ENCODE measurements at places on chromosomes 13 and 19. TPM values are rescaled to one million over a fixed set of nuclear protein-coding genes. Genes with fewer than 3 reads are reported as not detected.

The ZNF649 gene
- total RNA-seq = 9.7 TPM

The OLFM2 gene
- 5.3 TPM for total RNA-seq

The IFNL1 gene
- total RNA-seq = not detected

The MAMSTR gene
- total RNA-seq = 1.1 TPM

The ZGLP1 gene
- not detected for total RNA-seq

The XPO4 gene
- 26.4 TPM for total RNA-seq

DNA sequence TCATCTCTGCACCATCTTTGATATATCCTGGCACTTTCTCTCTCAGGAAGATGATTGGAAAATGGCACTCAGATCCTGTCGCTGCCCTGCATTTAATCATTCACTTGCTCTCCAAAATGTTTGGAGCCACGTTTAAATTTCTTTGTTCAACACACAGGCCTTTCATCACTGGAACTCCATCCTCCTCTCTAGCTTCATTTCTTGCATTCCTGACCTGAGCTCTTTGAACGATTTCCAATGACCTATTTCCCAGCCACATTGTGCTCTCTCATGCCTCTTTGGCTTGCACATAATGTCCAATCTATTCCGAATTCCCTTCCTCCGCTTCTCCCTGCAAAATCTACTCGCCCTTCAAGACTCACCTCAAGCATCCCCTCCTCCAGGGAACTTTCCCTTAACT, 287.4 kb upstream of the NBEA start:
- no peaks in the 10 kb centered on the region for H3K27me3 ChIP-seq
- H3K4me3 ChIP-seq = no peak overlapping the region
- no peaks in the 10 kb centered on the region for H3K36me3 ChIP-seq
- H3K27ac ChIP-seq = no peak overlapping the region
- no peak for DNase-seq

DNA sequence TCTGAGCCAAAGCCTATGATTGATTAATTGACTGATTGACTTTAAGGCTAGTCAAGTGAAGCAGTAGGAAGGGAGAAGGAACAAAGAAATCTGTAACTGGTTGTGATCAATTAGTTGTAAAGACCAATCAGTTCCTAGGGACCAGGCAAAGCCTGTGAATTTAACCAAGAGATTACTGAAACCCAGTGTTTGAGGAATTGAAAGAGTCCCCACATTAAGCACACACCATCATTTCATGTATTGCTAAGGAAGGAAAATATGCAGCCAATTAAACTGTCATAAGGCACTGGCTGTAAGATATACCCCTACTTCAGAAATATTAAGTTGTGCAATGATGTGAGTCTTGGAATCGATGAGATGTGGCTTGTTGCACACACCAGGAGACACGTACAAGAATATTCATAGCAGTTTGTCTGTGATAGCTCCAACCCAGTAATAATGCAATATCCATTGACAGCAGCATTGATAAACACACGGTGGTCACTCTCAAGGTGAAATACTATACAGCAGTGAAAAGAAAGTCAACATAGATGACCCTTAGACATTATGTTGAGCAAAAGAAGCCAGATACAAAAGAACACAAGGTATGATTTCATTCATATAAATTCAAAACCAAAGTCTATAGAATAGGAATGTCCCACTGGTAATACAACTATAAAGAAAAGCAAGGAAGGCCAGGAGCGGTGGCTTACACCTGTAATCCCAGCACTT, 9.0 kb downstream of the C19orf47 start:
- H3K27ac ChIP-seq = no peak overlapping the region
- no peaks in the 10 kb centered on the region for H3K36me3 ChIP-seq
- H3K4me3 ChIP-seq = no peak overlapping the region
- no peaks in the 10 kb centered on the region for H3K27me3 ChIP-seq
- no peaks in the 10 kb centered on the region for H3K4me1 ChIP-seq

- no peaks in the 10 kb centered on the region for H3K27me3 ChIP-seq
- H3K27ac ChIP-seq = no peak overlapping the region
- DNase-seq = no peak
- H3K4me1 ChIP-seq = no peaks in the 10 kb centered on the region
- H3K36me3 ChIP-seq = no peaks in the 10 kb centered on the region
- no peak overlapping the region for H3K4me3 ChIP-seq
Measured at GRCh38 chr13:46571909-46572595, 19.1 kb downstream of the LRCH1 start.

DNA sequence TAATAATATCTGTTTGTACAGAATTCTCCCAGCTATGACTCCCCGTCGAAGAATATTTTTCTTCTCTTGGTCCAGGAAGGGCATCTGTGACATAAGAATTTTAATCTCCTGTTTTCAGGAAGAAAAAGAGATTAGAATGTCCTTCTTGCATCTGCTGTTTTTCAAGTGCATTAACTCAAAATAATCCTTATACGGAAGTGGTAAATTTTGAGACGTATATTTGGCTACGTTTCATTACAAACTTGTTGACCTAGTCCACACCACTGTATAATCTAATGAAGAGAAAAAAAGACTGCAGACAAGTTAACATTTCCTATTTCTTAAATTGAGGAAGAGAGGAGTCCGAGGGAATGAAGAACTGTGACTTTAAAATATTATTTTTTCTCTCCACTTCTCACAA, 959.9 kb downstream of the DIAPH3 start:
- H3K27me3 ChIP-seq = no peaks in the 10 kb centered on the region
- no peaks in the 10 kb centered on the region for H3K36me3 ChIP-seq
- no peak overlapping the region for H3K27ac ChIP-seq
- no peaks in the 10 kb centered on the region for H3K4me1 ChIP-seq
- DNase-seq = no peak

DNA sequence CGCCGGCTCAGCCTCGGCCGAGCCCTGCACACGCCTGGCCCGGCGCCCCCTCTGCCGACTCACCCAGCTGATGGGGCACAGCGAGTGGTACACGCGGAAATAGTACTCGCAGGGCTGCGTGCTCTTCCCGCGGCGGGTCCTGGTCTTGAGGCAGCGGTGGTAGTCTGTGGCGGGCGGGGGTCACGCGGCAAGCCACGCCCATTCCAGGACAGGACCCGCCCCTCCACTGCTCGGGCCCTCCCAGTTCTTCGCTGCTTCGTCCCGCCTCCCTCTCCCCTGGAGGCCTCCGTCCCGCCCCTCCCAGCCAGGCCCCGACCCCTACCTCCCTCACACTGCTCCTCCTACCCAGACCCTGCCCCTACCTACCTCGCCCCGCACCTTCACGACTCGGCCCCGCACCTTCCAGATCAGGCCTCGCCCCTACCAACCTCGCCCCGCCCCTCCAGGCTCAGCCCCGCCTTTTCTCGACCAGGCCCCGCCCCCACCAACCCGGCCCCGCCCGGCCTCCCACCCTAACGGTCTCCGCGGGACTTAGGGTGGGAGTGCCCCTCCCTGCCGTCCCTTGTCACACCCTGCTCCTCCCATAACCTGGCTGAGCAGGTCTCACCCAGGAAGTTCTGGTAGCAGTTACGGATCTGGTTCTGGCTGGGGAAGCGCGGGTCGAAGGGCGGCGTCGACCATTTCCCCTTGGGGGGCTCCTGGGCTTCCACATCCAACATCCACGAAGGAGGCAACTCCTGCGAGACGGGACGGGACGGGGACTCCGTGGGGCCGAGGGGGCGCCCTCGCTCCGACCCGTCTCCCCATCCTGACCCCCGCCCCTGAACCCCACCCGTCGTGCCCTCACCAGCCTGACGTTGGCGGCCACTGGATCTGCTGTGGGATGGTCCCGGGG, 469 bp downstream of the COX6B2 start:
- peaks cover 27% of the 10 kb centered on the region for H3K27me3 ChIP-seq
- peak; percentile 55 for DNase-seq
- peak overlapping the region; percentile 51 for H3K4me3 ChIP-seq
- peaks cover 17% of the 10 kb centered on the region for H3K4me1 ChIP-seq

DNA sequence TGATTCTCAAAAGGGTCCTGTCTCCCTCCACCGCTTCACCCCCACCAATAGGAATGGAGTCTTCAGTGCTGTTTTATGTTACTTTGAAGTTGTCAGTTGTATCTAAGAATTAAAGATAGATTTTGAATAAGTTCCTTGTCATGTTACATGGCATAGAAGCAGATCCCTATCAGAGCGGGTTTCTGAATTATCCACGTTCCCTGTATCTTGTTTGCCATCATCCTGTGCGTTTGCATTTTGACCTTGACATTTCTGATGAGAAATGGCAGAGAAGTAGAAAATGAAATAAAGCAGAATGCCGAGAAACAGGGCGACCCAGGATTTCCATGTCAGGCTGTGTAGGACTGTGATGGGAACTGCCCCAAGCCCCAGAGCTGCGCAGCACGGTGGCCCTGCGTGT, 120.7 kb upstream of the RNF113B start:
- no peaks in the 10 kb centered on the region for H3K27me3 ChIP-seq
- no peak overlapping the region for H3K27ac ChIP-seq
- H3K4me1 ChIP-seq = peaks cover 23% of the 10 kb centered on the region
- H3K36me3 ChIP-seq = no peaks in the 10 kb centered on the region
- DNase-seq = no peak

DNA sequence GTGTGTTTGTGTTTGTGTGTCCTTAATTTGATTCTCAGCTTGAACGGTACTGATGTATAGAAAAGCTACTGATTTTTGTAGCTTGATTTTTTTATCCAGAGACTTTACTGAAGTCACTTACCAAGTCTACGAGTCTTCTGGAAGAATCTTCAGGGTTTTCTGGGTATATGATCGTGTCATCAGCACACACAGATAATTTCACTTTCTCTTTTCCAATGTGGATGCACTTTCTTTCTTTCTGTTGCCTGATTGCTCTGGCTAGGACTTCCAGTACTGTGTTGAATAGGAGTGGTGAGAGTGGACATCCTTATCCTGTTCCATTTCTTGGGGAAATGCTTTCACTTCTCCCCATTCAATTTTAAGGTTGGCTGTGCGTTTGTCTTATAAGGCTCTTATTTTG, 7.9 kb upstream of the LILRB1 start:
- no peak overlapping the region for H3K4me3 ChIP-seq
- no peaks in the 10 kb centered on the region for H3K27me3 ChIP-seq
- no peaks in the 10 kb centered on the region for H3K36me3 ChIP-seq
- H3K27ac ChIP-seq = no peak overlapping the region

DNA sequence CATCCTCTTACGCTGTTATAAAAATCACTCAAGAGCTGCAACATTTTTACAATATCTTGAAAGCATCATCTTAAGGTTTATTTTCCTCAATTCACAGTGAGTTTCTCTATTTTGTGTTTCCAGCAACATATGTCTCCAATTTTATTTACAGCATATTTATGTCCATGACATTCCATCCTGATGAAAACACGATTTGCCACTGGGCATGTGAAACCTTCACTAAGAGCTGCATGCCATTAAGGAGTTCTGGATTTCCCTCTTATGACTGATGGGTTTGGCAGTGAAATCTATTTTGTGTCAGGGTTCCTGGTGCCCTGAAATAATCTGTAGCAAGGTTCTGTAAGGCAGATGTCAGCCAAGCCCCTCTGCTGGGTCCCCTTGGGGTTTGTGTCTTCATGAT, 527.6 kb upstream of the KLF12 start:
- no peaks in the 10 kb centered on the region for H3K4me1 ChIP-seq
- no peaks in the 10 kb centered on the region for H3K36me3 ChIP-seq
- no peak for DNase-seq
- H3K27ac ChIP-seq = no peak overlapping the region

GRCh38 chr19:29942404-29943261, 594 bp downstream of the URI1 start:
- DNase-seq = peak; percentile 79
- peak overlapping the region; percentile 86 for H3K27ac ChIP-seq
- no peaks in the 10 kb centered on the region for H3K36me3 ChIP-seq
- no peaks in the 10 kb centered on the region for H3K27me3 ChIP-seq

DNA sequence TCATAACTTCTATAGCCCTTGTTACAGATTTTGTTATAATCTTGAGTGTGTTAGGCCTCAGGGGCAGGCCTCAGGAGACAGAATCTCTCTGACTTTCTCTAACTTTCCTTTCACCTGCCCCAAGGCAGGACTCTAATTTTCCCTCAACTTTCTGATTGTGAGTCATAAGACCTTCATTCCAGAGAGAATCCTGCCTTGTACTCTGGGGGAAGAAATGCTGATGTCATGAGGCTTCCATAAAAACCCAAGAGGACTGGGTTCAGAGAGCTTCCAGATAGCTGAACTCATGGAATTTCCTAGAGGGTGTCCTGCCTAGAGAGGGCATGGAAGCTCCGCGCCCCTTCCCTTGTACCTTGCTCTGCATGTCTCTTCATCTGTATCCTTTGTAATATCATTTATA, 5.3 kb upstream of the KBTBD6 start:
- no peak for DNase-seq
- no peak overlapping the region for H3K27ac ChIP-seq
- no peaks in the 10 kb centered on the region for H3K4me1 ChIP-seq
- H3K36me3 ChIP-seq = no peaks in the 10 kb centered on the region

DNA sequence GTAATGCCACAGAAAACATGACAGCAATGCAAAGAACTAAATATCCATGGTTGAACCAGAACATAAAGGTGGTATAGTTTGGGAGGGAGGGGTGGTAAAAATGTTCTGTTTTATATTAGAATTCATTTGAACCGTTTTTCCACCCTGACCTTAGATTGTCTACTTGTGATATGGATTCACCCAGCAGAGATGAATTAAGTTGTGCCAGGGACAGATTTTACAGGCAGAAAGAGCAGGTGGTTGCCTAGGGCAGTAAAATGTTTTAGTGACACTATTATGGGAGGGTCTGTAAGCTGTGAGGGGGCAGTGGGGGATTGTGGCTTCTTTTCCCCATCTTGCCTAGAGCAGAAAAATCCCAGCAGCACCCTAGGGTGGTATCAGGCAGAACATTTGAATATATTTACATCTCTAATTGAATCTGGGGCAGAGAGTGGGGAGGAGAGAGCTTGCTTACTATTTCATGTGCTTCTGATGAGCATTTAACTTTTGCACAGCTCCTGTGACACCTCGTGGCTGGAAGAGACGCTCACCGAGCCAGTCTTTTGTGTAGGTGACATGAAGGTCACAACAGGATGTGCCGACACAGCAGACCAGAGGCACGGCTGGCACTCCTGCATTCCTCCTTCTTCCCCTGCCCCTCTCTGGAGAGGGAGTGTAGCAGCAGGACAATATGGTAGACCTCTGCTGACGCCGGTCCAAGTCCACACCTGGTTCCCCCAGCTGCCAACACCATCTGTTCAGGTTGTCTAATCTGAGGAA, 452.3 kb downstream of the IRS2 start:
- DNase-seq = no peak
- no peaks in the 10 kb centered on the region for H3K4me1 ChIP-seq
- H3K36me3 ChIP-seq = no peaks in the 10 kb centered on the region
- no peak overlapping the region for H3K4me3 ChIP-seq
- no peak overlapping the region for H3K27ac ChIP-seq

DNA sequence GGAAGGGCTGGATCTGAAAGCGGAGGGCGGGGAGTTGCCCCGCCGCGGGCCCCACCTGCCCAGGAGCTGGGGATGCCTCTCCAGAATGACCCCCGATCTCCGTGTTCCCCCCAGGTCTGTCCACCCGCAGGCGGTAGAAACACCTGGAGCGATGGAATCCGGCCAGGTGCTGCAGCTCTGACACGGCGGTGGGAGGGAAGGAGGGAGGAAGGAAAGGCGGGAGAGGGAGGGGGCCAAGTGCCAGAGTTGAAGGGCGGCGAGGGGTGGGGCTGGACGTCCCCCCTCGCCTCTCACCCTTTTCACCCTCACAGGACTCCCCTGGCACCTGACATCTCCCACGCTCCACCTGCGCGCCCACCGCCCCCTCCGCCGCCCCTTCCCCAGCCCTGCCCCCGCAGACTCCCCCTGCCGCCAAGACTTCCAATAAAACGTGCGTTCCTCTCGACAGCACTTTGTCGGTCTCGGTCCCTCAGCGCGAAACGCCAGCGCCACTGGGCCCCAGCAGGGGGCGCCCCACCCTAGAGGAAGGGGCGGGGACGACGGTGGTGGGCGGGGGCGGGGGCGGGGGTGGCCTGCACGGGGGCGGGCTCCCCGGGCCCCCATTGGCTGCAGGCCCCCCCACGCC, 337 bp upstream of the FXYD7 start:
- no peaks in the 10 kb centered on the region for H3K27me3 ChIP-seq
- peak overlapping the region; percentile 17 for H3K4me3 ChIP-seq
- DNase-seq = peak; percentile 70
- no peaks in the 10 kb centered on the region for H3K36me3 ChIP-seq
- H3K4me1 ChIP-seq = peaks cover 6% of the 10 kb centered on the region
